Islet precursor cell (in vitro differentiated cells): ENCODE measurements at places on chromosomes 4 and X.
A peak's percentile ranks its signal among the peaks of the same experiment; 100 is the strongest.

DNA sequence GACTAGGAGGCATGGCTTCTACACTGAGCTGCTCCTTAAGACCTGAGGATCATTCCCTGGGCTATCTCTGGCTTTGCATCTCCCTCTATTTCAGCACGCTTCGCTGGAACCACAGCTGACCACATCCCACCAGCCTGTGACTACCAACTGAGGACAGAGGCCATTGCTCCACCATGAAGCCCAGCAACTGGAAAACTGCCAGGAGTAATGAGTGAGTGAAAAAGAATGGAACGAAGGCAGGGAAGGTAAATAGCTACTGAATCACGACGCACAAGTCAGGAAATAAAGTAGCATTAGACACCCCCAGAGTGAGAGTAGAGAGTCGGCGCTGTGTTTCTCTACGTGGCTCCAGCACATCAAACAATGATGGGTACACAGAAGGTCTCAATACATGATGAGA, 314.7 kb downstream of the LDB2 start:
- no peak for DNase-seq

- DNase-seq = peak; percentile 58
Observed at GRCh38 chr4:88341227-88342192, 37.1 kb upstream of the HERC6 start.

DNA sequence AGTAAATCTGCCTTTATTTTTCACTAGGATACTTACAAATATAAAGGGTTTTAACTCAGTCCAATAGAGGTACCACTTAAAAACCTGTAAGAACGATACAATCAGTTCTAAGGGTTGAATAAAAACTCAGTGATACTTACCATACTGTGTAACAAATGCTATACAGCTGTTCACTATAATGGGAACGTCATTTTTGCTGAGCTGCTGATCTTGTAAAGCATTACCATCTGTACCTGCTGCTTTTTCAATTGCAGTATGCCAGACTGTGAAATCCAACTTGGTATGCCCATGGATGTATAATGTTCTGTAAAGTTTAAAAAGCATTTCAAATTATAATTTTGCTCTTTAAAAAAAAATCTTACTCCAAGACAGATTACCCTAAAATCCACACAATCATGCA, 111.2 kb downstream of the ARAP2 start:
- DNase-seq = no peak

GRCh38 chr4:81179326-81179725, 35.7 kb downstream of the PRKG2 start:
- no peak for DNase-seq

- no peak for DNase-seq
Observed at GRCh38 chr4:52408471-52408870, 250.6 kb downstream of the USP46 start.

DNA sequence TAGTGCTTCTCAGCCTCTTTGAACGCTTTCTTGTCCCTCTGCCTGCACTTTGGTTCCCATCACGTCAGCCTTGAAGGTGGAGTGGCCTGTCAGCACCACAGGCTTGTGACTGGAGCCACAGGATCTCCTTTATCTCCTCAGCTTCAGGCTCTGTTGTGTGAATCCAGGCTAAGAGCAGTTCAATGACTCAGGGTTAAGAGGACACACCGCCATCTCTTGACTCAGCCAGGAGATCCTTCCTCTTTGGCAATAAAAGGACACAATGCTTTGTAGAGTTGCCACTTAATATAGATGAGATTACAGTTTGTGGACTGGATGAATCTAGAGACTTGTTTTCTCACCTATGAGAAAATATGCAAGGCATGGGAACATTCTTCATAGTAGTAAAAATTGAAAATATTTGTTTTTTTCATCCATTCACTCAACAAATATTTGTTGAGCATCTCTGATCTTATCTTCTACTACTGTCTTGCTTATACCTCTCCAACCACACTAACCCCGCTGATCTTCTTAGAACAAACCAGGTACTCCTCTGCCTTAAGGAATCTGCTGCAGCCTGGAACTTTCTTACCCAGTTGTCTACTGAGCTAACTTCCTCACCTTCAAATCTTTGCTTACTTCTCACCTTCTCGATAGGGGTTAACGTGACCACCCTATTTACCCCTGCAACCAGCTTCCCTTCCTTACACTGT, 62.3 kb downstream of the UCHL1 start:
- peak; percentile 78 for DNase-seq

DNA sequence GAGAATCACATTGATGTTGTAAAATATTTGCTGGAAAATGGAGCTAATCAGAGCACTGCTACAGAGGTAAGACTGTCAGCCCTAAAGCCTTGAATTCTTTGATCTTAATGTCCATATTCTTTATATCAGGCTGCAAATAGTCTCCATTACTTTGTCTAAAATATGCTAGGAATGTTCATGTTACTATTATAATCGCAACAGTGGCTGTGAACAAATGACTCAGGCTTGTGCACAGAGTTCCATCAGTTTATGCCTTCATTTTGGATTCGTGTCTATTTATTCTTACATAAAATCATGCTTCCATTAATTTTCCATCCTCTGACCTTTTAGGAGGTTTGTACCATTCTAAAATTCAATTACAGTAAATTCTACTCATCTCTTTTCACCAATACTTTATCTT, 182.7 kb downstream of the ANK2 start:
- no peak for DNase-seq

DNA sequence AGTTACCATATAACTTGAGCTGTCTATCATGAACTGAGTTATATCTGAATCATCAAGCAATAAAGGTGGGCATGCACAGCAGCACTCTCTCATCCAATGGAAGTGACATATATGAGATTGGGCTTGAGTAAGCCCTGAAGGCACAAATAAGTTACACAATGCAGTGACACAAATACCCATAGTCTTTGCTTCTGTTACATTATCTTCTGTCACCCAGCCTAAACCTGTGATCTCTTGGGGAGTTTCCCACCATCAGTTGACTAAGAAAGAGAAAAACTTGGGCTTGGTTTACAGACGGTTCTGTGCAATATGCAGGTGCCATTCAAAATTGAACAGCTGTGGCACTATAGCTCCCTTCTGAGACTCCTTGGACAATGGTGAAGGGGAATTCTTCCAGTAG, 138.8 kb upstream of the IL15 start:
- no peak for DNase-seq

DNA sequence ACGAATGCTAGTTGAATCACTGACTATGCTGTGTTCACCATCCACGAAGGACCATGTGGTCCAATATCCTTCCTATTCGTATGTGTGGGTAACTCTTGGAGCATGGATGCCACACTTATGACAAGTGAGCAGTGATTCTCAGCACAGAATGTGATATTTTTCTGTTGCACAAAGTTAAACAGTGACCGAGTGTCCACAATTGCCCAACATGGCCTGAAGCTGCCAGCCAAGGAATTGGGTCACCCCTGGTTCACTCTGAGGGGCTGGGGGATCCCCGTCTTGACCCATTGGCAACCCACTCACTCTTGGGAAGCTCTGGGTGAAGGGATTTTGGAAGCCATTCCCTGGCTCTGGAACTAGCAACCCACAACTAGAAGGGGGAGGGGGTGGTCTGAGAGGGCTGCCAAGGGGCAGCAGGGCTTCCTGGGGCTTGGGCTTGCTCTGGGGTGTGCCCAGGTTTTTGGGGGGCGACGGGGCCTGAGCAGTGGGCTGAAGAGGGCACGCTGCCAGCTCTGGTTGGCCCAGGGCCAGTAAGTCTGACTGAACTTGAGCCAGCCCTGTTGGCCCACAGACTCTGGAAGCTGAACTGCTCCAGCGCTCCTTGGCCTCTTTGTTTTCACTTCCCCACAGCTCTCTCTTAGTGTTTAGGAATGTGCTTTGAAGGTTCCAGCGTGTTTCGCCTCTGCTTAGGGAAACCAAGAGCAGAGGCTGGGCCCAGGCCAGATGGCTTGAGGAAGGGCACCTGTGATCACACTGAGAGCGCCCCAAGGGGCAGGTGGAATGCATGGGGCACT, 43.1 kb upstream of the BCOR start:
- DNase-seq = peak; percentile 73

- no peak for DNase-seq
Observed at GRCh38 chr4:79682801-79683530, 274.9 kb upstream of the GK2 start.

- no peak for DNase-seq
Observed at GRCh38 chr4:151865744-151866591, 105.2 kb upstream of the GATB start.

- no peak for DNase-seq
Observed at GRCh38 chrX:80513625-80514024, 93.4 kb downstream of the TENT5D start.

DNA sequence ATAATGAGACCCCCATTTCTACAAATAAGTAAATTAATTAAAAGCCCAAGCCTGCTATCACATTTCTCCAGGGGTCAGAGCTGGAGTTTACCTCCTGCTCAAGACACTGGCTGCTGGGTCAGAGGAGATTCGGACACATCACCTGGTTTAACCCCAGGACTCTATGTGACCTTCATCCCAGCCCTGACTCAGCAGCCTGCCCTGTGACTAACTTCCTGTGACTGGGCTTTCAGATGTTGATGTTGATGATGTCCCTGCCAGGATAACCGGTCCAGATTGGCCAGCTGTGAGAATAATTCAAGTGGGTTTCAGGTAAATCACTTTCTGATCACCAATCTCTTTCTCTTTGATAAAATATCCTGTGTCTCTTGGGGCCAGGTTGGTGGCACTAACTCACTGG, 102.4 kb upstream of the MAML3 start:
- peak; percentile 74 for DNase-seq

- DNase-seq = no peak
Observed at GRCh38 chr4:37434469-37434868, 189.9 kb downstream of the NWD2 start.

DNA sequence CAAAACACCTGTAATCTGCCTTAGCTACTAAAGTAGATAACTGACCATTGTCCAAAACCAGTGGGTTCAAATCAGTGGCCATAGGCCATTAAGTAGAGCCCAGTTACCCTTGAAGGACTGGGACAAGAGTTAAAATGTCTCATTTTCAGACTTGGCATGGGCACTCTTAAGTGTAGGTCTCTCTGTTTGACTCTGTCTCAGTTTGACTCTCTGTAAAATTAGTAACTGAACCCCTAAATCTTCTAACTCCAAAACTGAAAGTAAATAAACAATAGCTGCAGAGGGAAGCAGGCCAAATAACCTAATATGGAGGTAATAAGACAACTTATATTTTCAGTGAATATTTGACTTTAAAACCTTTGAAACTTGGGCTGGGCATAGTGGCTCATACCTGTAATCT, 89.1 kb downstream of the SLC16A2 start:
- no peak for DNase-seq

- no peak for DNase-seq
Observed at GRCh38 chr4:76898385-76898692, 395 bp upstream of the SOWAHB start.

GRCh38 chr4:158786121-158786601, 17.3 kb downstream of the FNIP2 start:
- DNase-seq = no peak

- DNase-seq = no peak
Observed at GRCh38 chr4:147682755-147683154, 1.2 kb downstream of the PRMT9 start.

DNA sequence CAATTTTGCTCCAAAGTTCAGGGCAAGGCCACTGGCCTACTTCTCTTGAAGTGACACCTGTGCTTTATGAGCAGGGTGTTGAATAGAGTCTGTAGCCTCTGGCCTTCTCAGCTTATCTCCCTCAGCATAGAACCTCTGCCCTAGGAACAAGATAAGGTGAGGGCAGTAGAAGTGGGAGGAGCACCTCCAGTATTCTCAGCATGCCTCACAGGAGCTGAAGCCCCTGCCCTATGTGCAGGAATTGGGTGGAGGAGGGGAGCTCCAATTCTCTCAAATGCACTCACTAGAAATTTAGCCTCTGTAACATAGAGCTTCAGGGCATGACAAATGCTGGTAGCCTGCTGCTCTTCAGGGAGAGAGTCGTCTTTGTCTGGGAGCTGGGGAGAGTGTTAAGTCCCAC, 479.3 kb downstream of the IL1RAPL1 start:
- no peak for DNase-seq

- DNase-seq = no peak
Observed at GRCh38 chrX:31223817-31224216, 152.0 kb upstream of the FTHL17 start.

GRCh38 chr4:93791570-93792195, 36.9 kb upstream of the ATOH1 start:
- peak; percentile 66 for DNase-seq

GRCh38 chr4:48792348-48793006, 12.4 kb upstream of the FRYL start:
- DNase-seq = no peak

GRCh38 chr4:38803833-38804653, 548 bp downstream of the TLR1 start:
- DNase-seq = no peak

GRCh38 chrX:77635373-77635772, 150.6 kb downstream of the ATRX start:
- DNase-seq = no peak

DNA sequence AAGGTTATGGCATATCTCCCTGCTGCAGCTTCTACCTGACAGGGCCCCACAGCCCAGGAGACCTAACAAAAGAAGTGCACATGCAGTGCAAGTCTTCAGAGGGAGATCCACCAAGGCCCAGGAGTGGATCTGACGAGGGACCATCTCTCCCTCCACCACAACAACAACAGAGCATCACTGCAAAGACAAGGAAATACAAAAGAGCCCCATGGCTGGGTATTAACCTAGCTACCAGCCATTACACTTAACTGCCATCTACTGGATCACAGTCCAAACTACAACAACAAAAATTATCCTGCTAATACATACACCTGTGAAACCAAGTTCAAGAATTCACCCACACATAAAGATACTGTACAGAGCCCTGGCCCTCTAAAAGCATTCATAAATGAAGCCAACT, 280.2 kb upstream of the SLC7A11 start:
- no peak for DNase-seq

- no peak for DNase-seq
Observed at GRCh38 chr4:119050527-119051090, 85.0 kb upstream of the MYOZ2 start.

DNA sequence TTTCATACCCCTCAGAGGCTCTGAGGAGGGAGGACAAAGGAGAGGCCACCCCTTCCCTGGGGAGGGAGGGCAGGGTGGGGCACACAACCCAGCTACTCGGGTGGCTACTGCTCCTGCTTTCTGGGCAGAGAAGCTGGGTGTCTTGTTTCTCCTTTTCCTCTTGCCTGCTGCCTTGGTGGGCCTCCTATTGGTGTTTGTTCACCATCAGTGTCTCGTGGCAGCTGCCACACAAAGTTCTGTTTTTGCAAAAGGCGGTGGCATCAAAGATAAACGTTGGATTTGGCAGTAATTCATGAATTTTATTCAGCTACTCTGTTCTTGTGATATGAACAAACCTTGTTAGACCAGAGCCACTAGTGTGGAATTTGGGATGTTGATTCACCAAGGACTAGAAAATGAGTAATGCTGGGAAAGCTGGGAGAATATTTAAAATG, 153.0 kb upstream of the SCML1 start:
- DNase-seq = no peak

DNA sequence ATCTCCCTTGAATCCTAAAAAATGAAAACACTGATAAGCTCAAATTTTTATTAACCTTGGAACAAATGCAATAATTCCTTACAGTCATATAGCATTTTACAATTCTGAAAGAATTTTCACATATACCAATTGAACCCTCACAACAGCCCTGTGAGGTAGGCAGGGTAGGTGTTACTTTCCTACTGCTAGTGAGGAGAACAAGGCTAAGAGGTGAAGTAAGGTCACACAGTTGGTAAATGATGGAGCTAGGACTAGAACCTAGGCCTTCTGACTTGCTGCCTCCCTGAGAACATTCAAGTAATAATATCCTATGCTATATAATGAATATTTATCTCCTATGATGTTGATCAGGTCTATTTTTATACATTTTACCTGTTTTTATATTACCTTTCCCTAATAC, 9.7 kb downstream of the TAF9B start:
- DNase-seq = no peak

GRCh38 chrX:150150076-150150779, 211.9 kb upstream of the EOLA2 start:
- peak; percentile 27 for DNase-seq
